ENCODE measurements at places on chromosomes 5 and 9. TPM values are rescaled to one million over a fixed set of nuclear protein-coding genes. Genes with fewer than 3 reads are reported as not detected.
A peak's percentile ranks its signal among the peaks of the same experiment; 100 is the strongest.

Gene PDE8B
- total RNA-seq, result 25.6 TPM

Gene CD274
- total RNA-seq, result 0.82 TPM

Gene OR13C3
- total RNA-seq, result not detected

Gene KLHL3
- 1.8 TPM for total RNA-seq

Gene PRR16
- total RNA-seq, result 3.5 TPM

Gene KIF4B
- not detected for total RNA-seq

Gene PCDHB15
- 12.4 TPM for total RNA-seq

Gene FOXI1
- not detected for total RNA-seq

Gene EXOSC2
- total RNA-seq, result 18.4 TPM

Gene OTP
- not detected for total RNA-seq

Gene ZNF608
- 22.6 TPM for total RNA-seq

Gene ACTBL2
- not detected for total RNA-seq

Gene PAX5
- 0.11 TPM for total RNA-seq

Gene ABCA2
- 27.4 TPM for total RNA-seq

DNA sequence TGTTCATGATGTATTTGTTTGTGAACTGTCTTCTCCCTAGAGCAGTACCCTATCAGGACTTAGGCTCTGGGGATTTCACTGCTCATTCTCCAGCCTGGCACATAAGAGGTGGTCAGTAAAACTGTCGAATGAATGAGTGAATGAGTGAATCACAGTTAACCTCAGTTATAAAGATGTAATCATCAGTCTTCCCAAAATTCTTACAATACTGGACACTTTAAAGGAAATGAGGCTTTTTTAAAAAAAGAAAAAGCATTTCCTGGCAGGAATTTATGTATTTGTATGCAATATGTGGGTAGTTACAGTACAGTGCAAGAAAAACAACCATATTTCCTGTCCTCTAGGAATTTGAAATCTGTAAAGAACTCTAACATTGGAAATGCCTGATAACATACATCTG lies 59.6 kb downstream of the RAI14 start:
- no peak overlapping the region for H3K27ac ChIP-seq
- H3K27me3 ChIP-seq, result no peaks in the 10 kb centered on the region
- no peak for DNase-seq

- no peaks in the 10 kb centered on the region for H3K27me3 ChIP-seq
- no peaks in the 10 kb centered on the region for H3K36me3 ChIP-seq
- no peak overlapping the region for H3K4me3 ChIP-seq
These were observed 10.1 kb downstream of the ATG12 start for GRCh38 chr5:115831163-115831768.

DNA sequence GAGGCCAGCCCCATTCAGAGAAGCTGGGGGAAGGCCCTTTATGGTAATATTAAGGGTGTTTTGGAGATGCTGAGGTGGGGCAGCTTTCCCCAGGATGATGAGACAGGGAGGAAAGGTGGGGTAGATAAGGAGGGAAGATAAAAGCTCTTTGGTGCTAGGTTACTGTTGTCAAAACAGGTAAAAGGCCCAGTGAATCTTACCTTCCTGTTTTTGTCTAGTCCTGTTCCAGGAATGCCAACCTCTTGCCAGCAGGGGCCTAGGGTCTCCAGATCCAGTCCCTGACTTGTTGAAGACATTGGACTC lies 797 bp upstream of the CCL27 start:
- no peaks in the 10 kb centered on the region for H3K27me3 ChIP-seq
- peaks cover 7% of the 10 kb centered on the region for H3K4me1 ChIP-seq
- H3K4me3 ChIP-seq, result no peak overlapping the region
- no peak overlapping the region for H3K27ac ChIP-seq
- H3K36me3 ChIP-seq, result no peaks in the 10 kb centered on the region

DNA sequence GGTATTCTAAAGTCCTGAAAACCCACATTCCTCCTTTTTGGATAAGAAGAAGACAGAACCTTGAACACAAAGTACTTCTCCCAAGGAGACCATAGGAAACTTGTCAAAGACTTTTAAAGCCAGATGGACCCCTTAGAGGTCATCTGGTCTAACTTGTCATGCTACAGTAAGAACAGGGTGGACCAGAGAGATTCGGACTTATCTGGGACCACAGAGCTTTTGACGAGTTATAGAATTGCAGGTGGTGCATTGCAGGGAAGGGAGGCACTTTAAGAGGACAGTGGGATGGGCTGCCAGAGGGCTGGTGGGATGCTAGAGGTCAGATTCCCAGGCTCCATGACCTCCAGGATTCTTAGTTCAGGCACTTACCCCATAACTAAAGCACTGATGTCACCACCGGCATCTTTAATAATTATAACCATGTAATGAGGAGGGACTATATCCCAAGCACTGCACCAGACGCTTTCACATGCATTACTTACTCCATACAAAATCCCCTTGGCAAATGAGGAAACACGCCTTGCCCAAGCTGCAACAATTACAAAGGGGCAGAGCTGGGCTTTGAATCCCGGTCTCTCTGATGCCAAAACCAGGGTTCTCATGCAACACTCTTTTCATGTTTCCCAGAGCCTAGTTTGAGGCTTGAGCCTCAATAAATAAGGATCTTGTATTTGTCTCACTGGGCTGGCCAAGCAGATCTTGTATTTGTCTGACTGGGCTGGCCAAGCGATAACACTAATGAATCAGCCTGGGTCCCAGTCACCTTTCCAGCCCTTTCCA lies 12.8 kb upstream of the GPX3 start:
- H3K36me3 ChIP-seq, result no peaks in the 10 kb centered on the region
- H3K4me3 ChIP-seq, result no peak overlapping the region
- DNase-seq, result no peak
- peak overlapping the region; percentile 53 for H3K27ac ChIP-seq
- H3K4me1 ChIP-seq, result peaks cover 3% of the 10 kb centered on the region
- H3K27me3 ChIP-seq, result no peaks in the 10 kb centered on the region

DNA sequence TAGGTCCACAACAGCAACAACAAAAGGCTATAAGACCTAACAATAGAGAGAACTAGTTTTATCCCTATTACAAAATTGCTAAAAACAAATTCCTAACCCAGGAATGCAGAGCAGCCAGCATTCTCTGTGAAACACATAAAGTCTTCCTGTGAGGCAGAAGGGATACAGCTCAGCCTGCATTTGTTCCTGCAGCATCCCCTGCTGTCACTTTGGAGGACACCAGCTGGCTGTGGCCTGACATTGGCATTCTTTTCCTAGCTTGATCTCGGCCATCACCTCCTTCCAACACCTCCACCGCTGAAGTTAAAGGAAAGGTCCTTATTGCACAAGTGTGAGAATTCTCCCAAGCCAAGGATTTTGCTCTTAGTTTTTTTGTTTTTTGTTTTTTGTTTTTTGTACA lies 186.1 kb downstream of the SNCAIP start:
- H3K27me3 ChIP-seq, result no peaks in the 10 kb centered on the region
- H3K27ac ChIP-seq, result no peak overlapping the region
- no peak for DNase-seq
- H3K36me3 ChIP-seq, result no peaks in the 10 kb centered on the region

DNA sequence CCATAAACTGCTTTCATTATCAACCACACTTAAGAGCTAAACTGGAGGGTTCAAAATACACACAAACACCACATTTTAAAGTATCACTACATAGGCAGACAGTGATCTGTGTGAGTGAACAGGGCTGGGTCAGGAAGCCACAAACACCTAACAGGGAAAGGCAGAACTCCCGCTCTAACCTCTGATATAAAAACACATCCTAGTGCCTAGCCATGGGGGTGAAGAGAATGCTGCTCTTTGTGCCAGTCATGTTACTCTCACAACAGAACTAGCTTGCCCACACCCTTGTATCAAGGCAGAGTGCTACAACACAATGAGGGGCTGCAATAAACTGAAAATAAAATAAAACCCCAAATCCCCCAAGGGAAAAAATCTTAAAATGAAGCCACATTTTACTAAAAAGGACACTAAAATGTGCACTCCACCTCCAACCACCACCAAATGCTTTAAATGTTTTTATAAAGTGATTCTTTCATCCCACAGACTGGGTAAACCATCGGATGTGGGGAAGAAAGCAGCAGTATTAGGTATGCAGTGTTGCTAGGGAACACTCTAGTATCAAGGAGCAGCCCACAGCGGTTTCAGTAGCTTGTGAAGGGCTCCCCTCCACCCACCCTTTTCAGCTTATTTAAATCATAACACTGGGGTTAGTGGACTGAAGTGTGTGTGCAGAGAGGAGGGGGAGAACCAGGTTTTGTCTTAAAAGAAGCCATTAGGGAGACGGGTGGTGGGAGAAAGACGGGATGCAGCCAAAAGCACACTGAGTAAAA lies 64.5 kb downstream of the TMEM161B start:
- H3K4me3 ChIP-seq, result no peak overlapping the region
- H3K27me3 ChIP-seq, result no peaks in the 10 kb centered on the region
- no peak overlapping the region for H3K27ac ChIP-seq
- no peaks in the 10 kb centered on the region for H3K4me1 ChIP-seq

DNA sequence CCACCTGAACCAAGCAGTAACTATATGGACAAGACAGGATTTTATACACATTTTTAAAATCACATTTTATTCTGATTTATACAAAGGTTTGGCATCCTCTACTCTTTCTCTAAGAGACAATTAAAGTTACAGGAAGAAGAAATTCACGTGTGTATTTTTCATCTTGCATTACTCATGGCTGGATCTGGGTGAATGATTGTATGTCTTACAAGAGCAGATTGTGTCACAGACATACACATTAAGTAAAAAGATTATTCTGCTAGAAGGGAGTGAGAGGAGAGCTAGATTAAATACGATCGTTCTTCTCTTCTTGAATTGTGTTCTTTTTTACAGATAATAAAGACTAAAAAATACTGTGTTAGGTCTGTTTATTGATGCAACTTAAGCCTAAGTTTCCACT lies 20.8 kb upstream of the CEP120 start:
- no peaks in the 10 kb centered on the region for H3K27me3 ChIP-seq
- no peaks in the 10 kb centered on the region for H3K4me1 ChIP-seq
- DNase-seq, result no peak
- H3K4me3 ChIP-seq, result no peak overlapping the region
- H3K27ac ChIP-seq, result no peak overlapping the region

- no peaks in the 10 kb centered on the region for H3K4me1 ChIP-seq
- no peak overlapping the region for H3K4me3 ChIP-seq
- no peaks in the 10 kb centered on the region for H3K36me3 ChIP-seq
- no peak for DNase-seq
- no peak overlapping the region for H3K27ac ChIP-seq
These were observed 2.1 kb upstream of the ARL15 start for GRCh38 chr5:54312499-54312898.

DNA sequence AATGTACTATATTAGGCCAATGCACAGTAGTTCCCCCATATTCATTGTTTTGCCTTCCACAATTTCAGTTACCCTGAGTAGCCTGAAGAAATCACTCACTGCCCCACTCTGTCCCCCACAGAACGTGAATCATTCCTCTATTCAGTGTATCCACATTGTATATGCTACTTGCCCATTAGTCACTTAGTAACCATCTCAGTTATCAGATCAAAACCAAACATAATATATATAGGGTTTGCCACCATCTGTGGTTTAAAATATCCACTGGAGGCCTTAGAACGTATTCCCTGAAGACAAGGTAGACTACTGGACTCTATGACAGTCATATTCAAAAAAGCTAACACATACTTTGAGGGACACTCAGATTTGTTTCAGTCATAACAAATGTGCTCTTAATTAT lies 465.7 kb upstream of the RGMB start:
- no peaks in the 10 kb centered on the region for H3K36me3 ChIP-seq
- no peak overlapping the region for H3K4me3 ChIP-seq
- H3K27me3 ChIP-seq, result no peaks in the 10 kb centered on the region

GRCh38 chr9:105091004-105091640 lies 153.3 kb upstream of the SLC44A1 start:
- H3K4me1 ChIP-seq, result no peaks in the 10 kb centered on the region
- no peaks in the 10 kb centered on the region for H3K27me3 ChIP-seq
- no peak overlapping the region for H3K27ac ChIP-seq
- no peak overlapping the region for H3K4me3 ChIP-seq
- no peak for DNase-seq

GRCh38 chr5:144352732-144353317 lies 182.2 kb downstream of the KCTD16 start:
- no peak overlapping the region for H3K27ac ChIP-seq
- H3K4me3 ChIP-seq, result no peak overlapping the region
- H3K4me1 ChIP-seq, result no peaks in the 10 kb centered on the region
- no peaks in the 10 kb centered on the region for H3K36me3 ChIP-seq
- DNase-seq, result no peak
- H3K27me3 ChIP-seq, result no peaks in the 10 kb centered on the region

DNA sequence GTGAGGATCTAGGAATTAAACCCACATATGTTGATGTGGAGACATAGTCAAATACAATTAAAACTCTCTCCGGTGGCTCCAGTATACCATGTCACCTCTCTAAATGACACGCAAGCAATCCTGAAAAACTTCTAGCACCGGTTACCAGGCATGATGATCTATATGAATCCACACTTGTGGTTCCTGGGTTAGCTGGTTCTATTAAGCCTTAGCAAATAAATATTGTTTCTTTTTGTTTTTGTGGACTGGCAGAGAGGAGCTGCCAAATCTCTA lies 104.8 kb downstream of the SEC61B start:
- no peak for DNase-seq
- no peaks in the 10 kb centered on the region for H3K4me1 ChIP-seq
- H3K4me3 ChIP-seq, result no peak overlapping the region
- no peak overlapping the region for H3K27ac ChIP-seq
- H3K36me3 ChIP-seq, result no peaks in the 10 kb centered on the region
- H3K27me3 ChIP-seq, result no peaks in the 10 kb centered on the region

All from prostate gland (tissue), 2 donors.